ENCODE measurements at places on chromosomes 1 and 21.

DNA sequence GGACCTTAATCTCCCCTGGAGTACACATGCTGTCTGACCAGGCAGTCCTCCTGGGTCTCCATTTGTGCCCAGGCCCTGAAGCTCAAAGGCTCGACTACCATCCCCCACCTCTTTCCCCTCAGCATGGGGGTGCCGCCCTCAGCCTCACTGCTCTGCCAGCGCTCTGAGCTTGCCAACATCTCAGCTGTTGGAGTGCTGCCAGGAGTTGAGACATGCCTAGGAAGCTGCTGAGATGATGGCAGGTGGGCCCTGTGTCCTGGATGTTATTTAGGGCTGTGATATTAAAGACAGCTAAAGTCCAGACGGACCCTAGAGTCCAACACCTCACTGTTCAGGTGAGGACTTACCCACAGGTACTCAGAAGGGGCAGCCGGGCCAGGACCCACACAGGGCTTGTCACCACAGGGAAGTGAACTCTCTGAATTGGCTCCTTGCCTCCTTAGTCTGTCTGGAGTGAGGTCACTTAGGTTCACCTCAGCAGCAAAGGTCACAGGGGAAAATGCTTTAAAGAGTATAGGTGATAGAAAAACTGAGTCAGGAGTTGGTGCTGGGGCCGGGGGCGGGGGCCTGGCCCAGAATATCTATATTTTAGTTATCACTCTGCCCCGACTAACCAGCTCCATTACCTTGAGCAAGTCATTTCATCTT lies 19.7 kb upstream of the KCNC4 start:
- DNase-seq = no peak

GRCh38 chr1:29527314-29528004 lies 291.1 kb downstream of the PTPRU start:
- no peak for DNase-seq

GRCh38 chr1:224761245-224761644 lies 145.1 kb downstream of the CNIH3 start:
- no peak for DNase-seq

- no peak for DNase-seq
Measured at GRCh38 chr1:37425221-37425620, 49.2 kb upstream of the ZC3H12A start.

DNA sequence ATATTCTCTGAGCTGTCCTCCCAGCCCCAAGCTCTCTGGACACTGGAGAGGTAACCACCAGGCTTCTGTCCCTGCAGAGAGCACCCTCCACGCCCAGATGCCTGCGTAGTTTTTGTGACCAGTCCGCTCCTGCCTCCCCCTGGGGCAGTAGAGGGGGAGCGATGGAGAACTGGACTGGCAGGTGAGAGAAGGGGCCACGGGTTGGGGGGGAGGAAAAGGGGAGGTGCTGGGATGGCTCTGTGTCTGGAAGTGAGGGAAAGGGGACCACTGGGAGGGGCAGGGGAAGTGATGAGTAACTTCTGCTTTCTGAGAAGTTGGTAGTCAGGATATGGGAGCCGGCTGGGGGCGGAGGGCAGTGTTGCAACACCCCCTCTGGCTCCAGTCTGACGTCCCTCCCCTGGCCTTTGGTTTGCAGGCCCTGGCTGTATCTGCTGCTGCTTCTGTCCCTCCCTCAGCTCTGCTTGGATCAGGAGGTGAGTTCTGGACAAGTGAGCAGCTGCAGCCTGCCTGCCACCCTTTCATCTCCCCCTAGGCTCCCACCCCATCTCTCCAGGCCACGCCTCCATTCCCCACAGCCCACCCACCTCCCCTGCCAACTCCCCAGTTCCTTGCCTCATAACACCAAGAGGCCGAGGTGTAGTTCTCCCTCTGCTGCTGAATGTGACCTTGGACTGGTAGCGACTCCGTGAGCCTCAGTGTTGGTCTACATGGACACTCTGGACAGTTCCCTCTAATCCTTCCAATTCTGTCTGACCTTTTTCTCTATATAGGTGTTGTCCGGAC lies 3.1 kb downstream of the ADAMTSL4 start:
- DNase-seq = no peak

DNA sequence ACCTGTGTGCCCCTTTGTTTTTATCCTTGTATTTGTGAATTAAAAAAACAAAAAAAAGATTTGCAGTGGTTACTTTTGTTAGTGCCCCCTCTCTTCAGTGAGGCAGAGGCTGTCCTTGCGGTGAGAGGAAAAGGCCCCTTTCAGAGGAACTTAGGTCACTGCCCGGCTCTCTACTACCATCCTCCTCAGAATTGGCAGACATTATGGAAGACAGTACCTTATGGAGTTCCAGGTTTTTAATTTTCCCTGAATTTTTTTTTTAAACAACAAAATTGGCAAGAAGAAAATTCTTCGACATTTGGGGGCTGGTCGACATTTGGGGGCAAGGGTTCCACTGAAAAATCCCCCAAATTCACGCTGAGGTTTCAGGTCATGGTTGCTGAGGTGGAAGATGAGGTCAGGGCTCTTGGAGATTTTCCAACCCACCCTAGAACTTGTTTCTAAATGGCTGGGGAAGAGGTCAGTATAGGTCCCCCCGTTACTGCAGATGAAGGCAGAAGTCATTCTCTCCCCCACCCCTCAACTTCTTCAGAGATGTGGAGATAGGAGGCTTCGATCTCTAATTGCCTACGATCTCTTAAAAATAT lies 5.3 kb downstream of the RXFP4 start:
- no peak for DNase-seq

GRCh38 chr1:8560035-8560434 lies 242.1 kb downstream of the SLC45A1 start:
- DNase-seq = no peak

DNA sequence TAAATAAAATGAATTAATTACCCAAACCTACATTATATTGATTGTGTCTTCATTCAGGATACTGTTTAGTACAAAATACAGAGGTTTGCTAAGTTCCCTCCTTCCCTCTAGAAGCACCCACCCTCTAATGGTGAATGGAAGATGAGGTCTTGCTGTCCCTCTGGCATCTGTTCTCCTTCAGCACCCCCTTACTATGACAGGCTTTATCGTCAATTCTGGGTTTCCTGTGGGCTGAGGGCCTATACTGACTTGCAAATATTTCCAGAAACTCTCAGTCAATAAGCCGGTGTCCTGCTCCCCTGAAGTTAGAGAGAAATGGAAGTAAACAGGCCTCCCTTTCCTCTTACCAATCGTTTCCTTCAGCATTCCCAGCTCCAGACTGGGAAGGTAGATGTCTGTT lies 13.2 kb downstream of the LAX1 start:
- DNase-seq = no peak

- no peak for DNase-seq
Measured at GRCh38 chr1:55418208-55419000, 203.2 kb upstream of the USP24 start.

- DNase-seq = no peak
Measured at GRCh38 chr1:33626801-33627200, 154.4 kb downstream of the ZSCAN20 start.

DNA sequence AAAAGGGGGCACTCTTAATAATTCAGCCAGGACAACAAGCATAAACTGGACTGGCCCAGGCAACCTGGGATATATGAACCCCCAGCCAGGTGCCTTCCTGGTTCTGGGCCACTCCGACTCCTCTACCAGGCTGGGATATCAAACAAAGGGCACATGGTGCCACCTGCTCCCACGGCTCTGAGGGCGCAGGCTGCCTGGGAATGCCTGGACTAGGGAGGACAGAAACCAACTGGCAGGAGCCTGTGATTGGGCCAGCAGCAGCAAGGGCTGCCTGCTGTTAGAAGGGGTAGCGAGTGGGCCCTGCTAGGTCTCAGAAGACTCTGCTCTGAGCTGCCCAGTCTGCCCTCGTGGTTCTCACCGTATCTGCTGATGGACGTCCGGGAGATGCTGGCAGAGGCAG lies 123.2 kb upstream of the CD34 start:
- no peak for DNase-seq

GRCh38 chr1:212158912-212159796 lies 123.6 kb downstream of the DTL start:
- DNase-seq = no peak

DNA sequence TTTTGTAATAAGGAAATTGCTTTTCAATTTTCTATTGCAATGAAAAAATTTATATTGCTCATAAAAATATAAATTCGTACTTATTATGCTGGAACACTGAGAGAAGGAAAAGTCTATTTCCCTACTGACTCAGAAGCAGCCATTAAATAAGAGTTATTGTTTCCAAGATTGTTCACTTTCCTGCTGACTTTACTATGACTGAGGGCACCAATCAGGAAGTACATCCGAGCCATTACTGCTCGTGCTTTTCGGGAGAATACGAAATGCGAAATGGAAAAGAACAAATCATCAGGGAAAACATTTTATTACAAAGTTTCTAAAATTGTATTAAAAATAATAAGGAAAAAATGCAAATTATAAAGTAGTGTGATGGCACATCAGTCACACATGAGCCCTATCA lies 204.8 kb downstream of the AKT3 start:
- no peak for DNase-seq

DNA sequence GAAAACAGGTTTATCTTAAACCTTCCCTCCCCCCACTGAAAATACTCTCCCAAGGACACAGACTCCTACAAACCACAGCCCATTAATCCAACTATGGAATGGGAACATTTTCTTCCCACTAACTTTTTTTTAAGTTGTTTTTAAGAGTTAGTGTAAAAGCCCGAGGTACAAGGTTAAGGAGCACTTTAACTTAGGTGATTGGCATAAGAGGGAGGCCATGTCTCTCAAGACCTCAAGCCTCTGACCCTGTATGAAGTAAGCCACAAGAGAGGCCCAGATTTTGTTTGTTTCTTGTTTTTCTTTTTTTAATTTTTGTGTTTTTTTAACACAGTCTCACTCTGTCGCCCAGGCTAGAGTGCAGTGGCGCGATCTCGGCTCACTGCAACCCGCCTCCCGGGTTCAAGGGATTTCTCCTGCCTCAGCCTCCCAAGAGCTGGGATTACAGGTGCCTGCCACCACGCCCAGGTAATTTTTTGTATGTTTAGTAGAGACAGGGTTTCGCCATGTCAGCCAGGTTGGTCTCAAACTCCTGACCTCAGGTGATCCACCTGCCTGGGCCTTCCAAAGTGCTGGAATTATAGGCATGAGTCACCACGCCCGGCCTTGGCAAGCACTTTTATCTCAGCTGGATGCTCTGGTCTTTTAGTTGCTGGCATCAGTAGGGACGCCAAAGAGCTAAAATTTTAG lies 14.4 kb downstream of the ARMH1 start:
- DNase-seq = no peak

- DNase-seq = no peak
Measured at GRCh38 chr1:9115351-9116205, 13.3 kb downstream of the GPR157 start.

GRCh38 chr21:38469642-38470041 lies 28.6 kb downstream of the ERG start:
- no peak for DNase-seq

DNA sequence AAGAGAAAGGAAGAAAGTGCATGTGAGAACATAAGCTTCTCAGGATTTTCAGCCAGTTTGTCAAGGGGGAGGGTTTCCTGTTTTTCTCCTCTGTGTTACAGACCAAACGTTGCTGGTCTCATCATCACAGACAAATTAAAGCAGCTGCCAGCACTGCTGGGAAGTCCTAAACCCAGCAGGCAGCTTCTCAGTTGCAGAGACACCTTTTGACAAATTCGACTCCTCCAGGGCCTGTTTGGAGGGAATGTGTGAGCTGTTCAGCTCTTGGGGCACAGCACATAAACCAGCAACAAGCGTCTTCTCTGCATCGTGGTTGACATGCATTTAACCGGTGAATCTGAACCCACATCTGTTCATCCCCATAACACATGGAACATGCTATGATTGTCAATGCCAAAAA lies 454.6 kb upstream of the RUNX1 start:
- no peak for DNase-seq

DNA sequence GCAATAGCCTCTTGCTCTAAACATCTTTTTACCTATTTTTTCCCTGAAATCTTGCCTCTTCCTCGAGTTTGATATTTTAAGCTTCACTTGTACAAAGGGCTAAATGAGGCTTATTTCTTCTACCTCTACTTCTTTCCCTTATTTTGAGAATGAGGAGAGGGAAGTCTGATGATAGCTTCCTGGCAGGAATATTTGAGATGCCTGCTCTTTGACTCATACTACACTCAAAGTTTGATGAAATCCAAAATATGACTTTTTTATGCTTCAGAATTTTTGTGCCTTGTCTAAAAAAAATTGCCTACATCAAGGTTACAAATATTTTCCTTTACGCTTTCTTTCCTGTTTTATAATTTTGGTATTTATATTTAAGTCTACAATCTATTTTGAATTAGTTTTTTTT lies 624.4 kb upstream of the PLXNA2 start:
- DNase-seq = no peak

- DNase-seq = no peak
Measured at GRCh38 chr1:2425892-2426291, 13.5 kb upstream of the PEX10 start.

GRCh38 chr21:36507397-36508018 lies 27.6 kb upstream of the CLDN14 start:
- DNase-seq = no peak

All from iPS DF 19.7 (cell line).